ENCODE measurements at places on chromosomes 16 and 17.

DNA sequence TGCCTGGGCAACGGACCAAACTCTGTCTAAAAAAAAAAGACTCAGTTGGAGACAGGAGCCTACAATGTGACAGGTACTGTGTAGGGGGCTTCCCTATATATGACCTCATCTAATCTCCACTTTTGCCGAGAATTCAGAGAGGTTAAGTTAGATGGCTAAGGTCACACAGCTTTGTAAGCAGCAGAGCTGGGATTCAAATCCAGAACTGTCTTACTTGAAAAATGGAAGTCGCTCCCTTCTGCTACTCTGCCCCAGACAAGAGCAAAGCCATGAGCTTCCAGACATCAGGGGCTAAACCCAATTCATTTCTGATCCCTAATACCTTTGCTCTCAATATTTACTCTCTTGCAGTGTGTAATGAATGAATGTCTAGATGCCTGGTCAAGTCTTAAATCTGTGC, 41.5 kb upstream of the ABCC12 start:
- DNase-seq = no peak

- no peak for DNase-seq
Measured at GRCh38 chr16:57614536-57614935, 13.9 kb upstream of the ADGRG1 start.

DNA sequence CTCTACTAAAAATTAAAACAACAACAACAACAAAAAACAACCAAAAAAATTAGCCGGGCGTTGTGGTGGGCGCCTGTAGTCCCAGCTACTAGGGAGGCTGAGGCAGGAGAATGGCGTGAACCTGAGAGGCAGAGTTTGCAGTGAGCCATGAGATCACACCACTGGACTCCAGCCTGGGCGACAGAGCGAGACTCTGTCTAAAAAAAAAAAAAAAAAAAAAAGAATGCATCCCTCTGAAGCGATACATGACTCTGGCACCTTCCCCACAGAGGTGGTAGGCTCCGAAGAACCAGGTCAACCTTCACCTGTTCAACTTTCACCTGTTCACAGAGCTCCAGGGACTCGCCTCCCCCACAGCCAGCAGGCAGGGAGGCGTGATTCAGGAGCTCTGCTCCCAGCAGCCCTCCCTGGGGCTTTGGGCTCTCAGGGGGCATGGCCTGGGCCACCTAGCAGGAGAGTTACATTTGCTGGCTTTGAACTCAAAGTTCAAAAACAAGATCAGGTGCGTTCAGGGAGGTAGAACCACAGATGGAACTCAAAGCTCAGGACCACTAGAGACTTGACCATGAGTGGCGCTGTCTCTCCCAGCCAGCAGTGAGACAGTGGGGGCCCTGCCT, 5.6 kb downstream of the VAC14 start:
- DNase-seq = no peak

- DNase-seq = no peak
Measured at GRCh38 chr16:65429504-65430181, 307.8 kb upstream of the CDH11 start.

GRCh38 chr17:80477647-80478478, 1.5 kb upstream of the NPTX1 start:
- DNase-seq = peak; percentile 49

DNA sequence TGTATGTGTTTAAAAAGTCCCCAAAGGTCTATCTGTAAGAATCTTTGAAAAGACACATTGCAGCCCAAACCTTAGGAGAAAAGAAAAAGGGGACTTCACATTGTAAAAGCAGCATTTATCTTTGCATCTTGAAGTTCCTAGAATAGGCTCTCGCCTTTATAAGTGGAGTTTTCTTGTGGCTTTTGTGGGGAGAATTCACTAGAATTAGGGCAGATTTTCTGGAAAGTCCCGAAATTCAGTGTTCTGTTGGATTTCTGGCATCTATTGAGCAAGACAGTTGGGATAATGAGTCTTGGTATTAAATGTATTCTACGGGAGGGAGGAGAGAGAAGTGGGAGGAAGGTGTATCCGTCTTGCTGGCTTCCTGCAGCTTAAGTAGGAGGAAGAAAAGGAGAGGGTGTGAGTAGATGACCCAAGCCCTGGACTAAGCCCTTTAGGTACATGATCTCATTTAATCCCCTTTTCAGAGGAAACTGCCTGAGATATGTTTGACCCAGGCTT, 62.6 kb downstream of the PRKCA start:
- DNase-seq = no peak

DNA sequence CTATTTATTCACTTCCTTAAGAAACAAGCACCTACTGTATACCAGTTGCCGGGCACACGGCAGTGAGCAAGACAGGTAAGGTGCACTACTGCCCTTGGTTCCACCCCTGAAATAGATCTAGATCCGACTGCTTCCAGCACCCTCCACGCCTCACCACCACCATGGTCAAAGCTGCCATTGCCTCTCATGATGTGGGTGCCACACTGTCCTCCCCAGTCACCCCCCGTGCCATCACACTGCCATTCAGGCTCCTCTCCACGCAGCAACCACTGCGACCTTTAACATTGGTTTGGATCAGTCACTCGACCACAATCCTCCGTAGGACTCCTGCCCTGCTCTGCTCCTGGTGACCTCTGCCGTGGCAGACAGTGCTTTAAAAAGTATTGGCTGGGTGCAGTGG, 226.8 kb downstream of the CPPED1 start:
- DNase-seq = no peak

GRCh38 chr17:64244165-64244564, 18.9 kb downstream of the TEX2 start:
- no peak for DNase-seq

GRCh38 chr16:760065-760464, 469 bp upstream of the MSLN start:
- DNase-seq = no peak

DNA sequence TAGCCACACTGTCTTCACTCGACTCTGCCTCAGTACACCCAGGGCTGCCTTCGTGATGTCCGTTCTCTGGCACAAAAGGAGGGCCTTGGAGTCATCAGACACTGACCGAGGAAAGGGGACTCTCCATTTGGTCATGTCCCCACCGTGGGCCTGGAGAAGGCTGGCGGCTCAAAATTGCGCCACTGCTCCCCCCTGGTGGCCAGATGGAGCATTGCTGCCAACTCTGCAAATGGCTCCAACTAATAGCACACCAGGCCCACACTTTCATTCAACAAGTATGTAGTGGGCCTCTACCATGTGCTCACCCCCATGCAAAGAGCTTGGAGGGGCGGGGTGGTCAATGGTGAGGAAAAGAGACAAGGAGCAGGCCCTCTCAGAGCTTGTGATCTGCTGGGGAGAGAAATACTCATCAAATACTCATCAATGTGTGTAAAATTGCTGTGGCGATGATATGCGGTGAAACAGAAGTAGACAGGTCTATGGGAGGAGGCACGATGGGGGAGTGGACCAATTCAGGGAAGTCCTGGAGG, 5.2 kb upstream of the GRIN2C start:
- peak; percentile 79 for DNase-seq

GRCh38 chr16:15951852-15952251, 2.4 kb downstream of the ABCC1 start:
- no peak for DNase-seq

GRCh38 chr17:11332706-11333105, 91.7 kb downstream of the SHISA6 start:
- no peak for DNase-seq

- no peak for DNase-seq
Measured at GRCh38 chr16:26334218-26335111, 642.7 kb downstream of the HS3ST4 start.

DNA sequence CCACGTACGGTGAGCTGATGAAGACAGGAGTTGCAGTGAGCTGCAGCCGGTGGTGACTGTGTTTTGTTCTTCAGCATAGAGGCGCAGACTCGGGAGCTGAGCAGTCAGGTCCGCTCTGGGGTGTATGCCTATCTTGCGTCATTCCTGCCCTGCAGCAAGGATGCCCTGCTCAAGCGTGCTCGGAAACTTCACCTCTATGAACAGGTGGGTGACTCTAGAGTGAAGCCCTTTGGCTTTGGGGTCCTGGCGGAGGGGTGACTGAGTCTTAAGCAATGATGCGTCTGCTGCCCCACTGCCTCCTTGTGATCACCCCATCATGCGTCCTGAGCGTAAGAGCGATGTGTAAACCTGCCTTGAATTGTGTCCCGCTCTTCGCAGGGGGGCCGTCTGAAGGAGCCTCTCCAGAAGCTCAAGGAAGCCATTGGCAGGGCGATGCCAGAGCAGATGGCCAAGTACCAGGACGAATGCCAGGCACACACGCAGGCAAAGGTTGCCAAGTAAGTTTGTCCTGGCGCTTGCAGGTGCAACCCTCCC, 22.9 kb downstream of the UBN1 start:
- no peak for DNase-seq

DNA sequence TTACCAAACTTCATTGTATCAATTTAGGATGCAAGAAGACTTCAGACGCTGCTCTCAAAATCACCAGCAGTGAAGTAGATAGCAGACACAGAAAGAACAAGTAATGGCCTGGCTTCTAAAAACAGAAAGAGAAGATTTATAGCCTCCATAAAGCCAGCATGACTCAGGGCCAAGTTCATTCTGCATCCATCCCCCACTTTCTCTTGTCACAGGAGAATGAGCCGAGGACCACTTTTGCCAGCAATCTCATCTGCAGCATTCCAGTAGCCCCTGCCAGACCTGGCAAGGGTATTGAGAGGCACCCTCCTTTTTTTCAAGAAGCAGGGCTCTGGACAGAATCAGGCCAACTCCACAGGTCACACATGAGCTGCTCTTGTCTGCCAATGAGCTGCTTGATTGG, 355.4 kb upstream of the SOX9 start:
- DNase-seq = no peak

GRCh38 chr16:10003486-10003885, 178.7 kb downstream of the GRIN2A start:
- DNase-seq = no peak

DNA sequence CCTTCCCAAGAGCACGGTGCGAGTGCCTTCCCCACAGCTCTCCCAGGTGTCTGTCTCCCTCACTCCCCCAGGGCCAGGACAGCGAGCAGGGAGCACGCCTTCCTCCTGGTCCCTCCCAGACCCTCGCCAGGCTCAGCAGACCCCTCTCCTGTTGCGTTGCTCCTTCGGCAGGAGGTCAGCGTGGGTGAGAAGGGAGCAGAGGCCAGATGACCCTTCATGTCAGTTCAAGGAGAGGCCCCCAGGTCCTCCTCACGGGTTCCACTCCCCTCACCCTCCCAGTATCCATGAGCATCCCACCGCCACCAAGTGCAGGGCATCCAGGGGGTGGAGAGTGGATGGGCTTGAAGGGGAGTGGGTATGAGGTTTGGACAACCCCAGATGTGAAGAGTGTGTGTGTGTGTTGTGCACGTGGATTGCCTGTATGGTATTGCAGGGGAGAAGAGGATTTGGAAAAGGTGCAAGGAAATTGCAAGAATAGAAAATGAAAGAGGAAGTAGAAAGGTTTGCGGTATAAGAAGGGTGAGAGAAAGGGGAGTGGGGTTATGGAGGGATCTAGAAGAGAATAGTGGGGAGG, 17.7 kb downstream of the SGCA start:
- no peak for DNase-seq

GRCh38 chr16:3642397-3643094, 11.9 kb upstream of the DNASE1 start:
- no peak for DNase-seq

DNA sequence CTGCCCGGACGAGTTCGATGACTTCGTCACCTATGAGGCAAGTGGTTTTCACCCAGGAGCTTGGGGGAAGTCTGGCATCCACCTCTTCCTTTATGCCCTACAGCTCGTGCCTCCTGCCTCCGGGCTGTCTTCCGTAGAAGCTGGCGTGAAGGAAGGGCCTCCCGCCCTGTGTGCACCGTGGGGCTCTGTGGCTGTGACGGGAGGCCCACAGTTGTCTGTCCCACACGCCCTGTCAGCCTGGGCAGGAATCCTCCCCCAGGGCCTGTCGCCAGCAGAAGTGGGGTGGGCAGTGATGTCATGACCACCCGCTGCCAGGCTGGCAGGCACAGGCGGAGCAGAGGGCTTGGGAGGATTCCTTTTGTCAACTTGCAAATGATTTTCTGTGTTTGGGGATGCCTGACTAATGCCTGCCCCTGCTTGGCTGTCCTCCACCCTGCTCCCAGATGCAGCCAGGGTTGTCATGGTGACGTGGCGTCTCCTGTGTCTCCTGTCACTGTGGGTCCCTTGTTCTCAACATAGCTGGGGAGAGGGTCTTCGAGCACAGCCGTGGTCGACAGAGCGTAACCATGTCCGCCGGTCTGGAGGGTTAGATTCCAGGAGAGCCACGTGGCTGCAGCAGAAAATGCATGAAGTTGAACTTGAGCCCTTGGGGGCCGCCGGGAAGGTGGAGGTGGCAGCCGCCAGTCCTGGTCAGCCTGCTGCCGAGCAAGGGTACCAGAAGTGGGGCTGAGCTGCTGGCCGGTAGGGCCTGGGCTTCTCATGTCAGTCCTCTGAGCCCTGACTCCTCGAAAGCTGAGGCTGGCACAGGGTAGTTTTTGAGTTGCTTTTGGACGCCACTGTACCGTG, 46.1 kb downstream of the RAB11FIP3 start:
- no peak for DNase-seq

- no peak for DNase-seq
Measured at GRCh38 chr16:19697756-19698318, 20.2 kb downstream of the KNOP1 start.

- no peak for DNase-seq
Measured at GRCh38 chr16:66651965-66652364, 44.6 kb downstream of the CMTM4 start.

DNA sequence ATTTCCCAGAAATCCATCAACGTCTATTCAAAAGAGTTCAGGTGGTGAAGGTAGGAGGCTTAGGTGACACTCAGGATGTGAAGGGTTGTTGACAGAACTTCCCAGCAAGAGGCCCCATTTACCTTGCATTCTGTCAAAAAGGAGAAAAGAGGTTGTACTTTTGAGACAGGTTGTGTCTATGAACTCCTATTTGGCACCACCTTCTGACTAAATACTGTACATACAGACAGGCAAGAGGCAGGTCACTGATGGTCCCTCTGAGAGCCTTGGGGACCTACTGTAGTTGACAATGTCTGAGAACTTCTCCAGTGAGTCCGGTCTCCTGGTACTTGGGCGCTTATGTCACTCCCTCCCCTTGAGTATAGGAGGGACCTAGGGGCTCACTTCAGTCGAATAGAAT, 479.3 kb upstream of the ZFHX3 start:
- DNase-seq = no peak

GRCh38 chr16:21264571-21265036, 13.5 kb downstream of the CRYM start:
- no peak for DNase-seq

DNA sequence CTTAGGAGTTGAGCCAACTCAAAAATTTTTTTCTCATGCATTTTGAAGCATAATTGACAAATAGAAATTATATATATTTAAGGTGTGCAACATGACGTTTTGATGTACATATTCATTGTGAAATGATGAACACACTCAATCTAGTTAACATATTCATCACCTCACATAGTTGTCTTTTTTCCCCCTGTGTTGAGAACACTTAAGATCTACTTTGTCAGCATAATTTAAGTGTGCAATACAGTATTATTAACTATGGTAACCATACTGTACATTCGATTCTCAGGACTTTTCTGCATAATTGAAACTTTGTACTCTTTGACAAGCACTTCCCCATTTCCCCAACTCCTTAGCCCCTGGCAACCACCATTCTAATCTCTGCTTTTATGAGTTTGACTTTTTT, 192.2 kb upstream of the ZKSCAN2 start:
- DNase-seq = no peak

All from CD4-positive, alpha-beta T cell treated with Interleukin-6 for 4 hours (primary cell).